ENCODE measurements at places on chromosomes 4 and X.

GRCh38 chr4:39433878-39434492, 24.7 kb downstream of the RPL9 start:
- no peak for DNase-seq

DNA sequence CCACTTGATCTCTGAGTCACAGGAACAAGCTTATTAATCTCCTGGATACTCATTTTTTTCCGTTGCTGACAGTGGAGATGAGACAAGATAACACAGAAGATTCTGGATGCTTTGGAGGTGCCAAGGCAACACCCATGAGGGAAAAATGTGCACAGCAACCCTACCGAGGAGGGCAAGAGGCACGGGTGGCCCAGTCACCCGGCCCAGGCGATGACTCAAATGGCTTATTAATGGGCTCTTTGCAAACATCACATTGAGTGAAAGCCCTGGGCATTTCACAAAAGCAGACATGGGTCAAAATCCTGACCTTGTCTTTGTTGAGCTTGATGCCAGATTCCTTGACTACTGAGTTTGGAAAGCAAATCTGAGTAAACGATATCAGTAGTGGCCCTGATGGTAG, 315.1 kb downstream of the STK32B start:
- DNase-seq, result peak; percentile 10

- no peak for DNase-seq
These were observed 4.6 kb downstream of the MAGIX start for GRCh38 chrX:49166914-49167739.

DNA sequence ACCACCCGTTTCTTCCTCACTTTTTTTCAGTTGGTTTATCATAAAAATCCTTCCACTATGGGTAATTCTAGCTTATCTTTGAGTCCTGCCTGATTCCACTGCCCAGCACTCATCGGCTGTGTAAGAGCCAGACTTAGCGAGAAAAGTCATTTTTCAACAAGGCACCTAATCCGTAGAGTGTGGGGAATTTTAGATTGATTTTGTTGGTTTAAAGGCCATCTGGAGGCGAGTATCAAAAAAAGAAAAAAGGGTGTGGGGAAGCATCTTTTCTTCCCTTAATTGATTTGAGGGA, 134.4 kb downstream of the TET2 start:
- no peak for DNase-seq

- no peak for DNase-seq
These were observed 240.0 kb downstream of the ARAP2 start for GRCh38 chr4:36004204-36004851.

GRCh38 chr4:26372525-26373172, 51.8 kb downstream of the RBPJ start:
- peak; percentile 28 for DNase-seq

DNA sequence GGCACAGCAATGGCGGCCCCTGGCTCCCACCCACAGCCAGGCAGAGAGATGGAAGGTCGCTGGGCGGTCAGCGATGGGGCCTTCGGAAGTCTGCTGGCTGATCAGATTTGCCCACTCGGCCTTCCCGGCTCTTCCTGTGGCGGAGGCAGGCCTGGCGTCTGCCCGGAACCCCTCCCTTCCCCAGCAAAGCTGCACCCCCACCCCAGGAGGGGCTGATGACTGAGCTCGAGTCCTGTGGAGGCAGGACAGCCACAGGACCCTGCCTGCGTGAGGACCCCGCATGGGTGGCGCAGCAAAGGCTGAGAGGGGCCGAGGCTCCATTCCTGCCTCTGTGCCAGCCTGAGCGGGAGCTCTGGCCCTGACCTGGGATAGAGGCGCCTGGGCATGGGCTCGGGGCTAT, 34.8 kb downstream of the TACC3 start:
- no peak for DNase-seq

Measured in AG04449 (cell line).